AG09319 (cell line): ENCODE measurements at places on chromosomes 3 and 15.
A peak's percentile ranks its signal among the peaks of the same experiment; 100 is the strongest.

DNA sequence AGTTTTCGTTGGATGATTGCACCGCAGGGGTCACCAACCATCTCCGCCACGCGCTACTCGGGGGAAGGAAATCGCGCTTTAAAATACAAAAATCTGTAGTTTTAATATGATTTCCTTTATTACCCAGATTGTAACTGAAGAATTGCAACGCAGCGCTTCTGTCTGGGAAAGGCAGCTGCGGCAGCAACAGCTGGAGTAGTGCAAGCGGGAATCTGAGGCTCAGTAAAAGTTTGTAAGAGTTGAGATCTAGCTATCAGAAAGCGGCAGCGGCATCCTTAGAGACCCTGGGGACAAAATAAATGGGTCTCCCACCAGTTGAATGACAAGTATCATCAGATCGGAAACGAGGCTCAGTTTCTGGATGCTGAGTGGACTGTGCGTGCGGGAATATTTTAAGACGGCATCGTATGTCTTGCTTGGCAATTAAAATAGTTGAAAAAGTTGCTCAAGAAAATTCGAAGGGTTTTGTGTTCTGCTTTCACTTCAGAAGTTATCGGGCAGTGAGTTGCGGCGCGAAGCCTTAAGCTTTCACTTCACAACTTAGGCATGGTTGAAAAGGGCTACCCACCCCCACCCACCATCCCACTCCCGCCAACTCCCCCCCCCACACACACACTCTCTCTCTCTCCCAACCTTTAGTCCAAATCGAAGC, 2.7 kb downstream of the MECOM start:
- no peak for DNase-seq

GRCh38 chr3:141835557-141836229, 40.8 kb upstream of the ATP1B3 start:
- DNase-seq = no peak

GRCh38 chr15:57118013-57118799, 199.8 kb downstream of the TCF12 start:
- DNase-seq = no peak

- no peak for DNase-seq
These were observed 31.2 kb upstream of the SRGAP3 start for GRCh38 chr3:9280451-9281219.

DNA sequence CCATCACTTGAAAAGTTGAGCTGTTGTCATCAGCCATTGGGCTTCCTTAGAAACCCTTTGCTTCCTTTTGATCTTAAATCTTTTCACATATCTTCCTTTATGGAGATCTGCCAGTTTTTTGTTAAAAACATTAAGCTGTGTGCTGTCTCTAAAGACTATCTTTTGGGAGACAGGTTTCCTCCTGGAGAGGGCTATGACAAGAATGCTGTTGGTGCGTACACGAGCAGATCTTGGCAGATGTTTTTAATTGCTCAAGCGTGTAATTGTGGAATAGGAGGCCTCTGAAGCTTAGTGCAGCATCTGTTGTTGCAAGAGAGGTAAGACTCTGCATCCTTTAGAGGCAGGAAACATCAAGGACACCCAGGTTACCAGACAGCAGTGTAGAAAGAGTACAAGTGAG, 56.8 kb downstream of the PHLDB2 start:
- DNase-seq = no peak

DNA sequence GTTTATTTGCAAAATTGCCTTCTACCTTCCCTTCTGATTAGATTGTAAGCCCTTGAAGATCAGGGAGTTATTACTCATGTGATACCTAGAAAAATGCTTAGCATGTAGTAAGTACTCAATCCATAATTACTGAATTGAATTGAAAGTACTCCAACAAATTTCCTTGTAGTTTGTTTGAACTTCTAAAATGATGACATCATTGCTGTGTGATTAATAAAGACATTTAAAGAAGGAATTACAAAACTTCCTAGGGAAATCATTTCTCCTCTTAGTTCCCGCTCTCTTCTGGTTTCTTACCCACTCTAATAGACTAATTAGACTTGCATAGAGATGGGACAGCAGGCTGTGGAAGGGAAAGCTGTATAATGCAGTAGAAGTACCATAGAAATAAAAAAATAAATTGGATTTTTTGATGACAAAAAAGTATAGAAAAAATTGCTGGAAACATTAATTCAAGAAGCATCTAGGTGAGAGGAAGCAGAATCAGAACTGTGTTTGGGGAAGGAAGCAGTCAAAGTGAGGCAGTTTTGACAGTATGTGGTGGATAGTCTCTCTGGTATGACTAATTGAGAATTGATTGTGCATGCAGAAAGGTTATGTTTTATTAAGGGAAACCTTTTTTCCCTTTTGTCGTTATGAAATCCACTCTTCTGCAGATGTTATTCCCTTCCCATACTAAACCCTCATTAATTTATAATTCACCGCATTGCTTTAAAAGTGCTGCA, 93.0 kb downstream of the ALCAM start:
- DNase-seq = no peak

- no peak for DNase-seq
These were observed 18.3 kb upstream of the MRPS22 start for GRCh38 chr3:139325551-139325950.

DNA sequence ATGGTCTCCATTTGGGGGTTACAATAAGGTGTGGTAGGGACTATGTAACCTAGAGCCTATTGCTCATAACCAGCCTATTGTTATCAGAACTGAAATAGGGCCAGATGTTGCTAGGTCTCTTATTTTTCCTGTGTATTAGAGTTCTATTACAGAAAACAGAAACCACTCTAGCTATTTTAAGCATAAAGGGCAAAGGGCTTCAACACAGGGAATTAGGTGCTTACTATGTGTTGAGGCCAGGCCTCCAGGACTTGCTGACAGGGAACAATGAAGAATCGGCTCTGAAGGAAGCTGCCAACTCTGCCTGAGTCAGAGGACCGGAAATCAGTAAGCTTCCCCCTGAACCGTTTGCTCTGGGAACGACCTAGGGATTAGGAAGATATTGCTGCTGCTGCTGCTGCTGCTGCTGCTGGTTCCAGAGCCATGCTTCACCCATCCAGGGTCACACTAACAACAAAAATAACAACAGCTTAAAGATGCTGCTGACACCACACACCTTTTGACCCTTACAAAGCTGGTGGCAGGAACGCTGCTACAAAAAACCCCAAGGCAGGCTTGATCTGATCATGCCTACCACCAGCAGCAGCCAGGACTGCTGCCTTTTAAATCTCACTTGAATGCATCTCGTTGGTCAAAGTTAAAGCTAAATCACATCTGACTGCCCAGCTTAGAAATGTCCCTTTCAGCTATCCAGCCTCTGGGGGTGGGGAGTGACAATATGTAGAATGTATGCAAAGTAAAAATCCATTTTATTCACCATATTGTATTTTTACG, 276.9 kb upstream of the IL12A start:
- peak; percentile 44 for DNase-seq

GRCh38 chr15:42741710-42742109, 4.8 kb upstream of the CDAN1 start:
- no peak for DNase-seq

GRCh38 chr3:126873416-126873815, 109.5 kb upstream of the PLXNA1 start:
- DNase-seq = no peak

GRCh38 chr3:142251951-142252350, 26.6 kb upstream of the GK5 start:
- no peak for DNase-seq

GRCh38 chr3:196360586-196360985, 22.4 kb upstream of the TM4SF19 start:
- no peak for DNase-seq

GRCh38 chr15:31301673-31301990, 25.0 kb upstream of the KLF13 start:
- DNase-seq = no peak

DNA sequence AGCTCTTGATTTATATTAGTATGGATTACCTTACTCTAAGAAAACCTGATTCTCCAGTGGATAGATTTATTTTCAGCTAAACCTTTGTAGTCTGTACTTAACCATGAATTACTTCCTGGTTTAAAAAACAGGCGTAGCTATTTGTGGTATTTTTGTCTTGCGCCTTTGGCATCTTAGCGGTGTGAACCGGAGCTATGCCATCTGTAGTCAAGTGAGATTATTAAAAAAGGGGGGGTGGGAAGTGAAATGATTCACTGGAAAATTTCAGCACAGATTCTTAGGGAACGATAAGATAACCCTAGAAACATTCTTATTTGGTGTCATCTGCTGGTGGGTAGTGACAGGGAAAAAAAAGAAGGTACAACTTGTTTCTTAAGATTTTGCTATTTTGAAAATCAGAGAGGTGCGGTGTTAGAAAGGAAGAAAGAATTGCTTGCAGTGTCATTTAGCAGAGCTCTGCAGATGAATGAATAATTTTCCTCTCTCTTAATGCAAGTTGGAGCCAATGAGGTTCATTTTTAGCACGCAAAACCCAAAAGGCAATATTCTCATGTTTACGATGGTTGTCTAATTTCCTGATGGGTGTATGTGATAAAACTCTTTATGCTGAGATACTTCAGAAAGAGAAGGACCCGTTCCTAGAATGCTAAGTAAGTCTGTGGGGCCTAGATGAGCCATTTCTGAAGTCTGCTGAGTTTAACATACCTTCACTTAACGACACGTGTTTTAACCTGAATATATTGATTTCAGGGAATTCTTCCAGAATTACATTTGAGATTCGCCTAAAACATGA, 44.0 kb downstream of the PSMD6 start:
- DNase-seq = no peak

- no peak for DNase-seq
These were observed 2.1 kb downstream of the RHOV start for GRCh38 chr15:40871749-40872617.

- DNase-seq = no peak
These were observed 7.3 kb downstream of the TBC1D2B start for GRCh38 chr15:78070049-78070700.

- DNase-seq = no peak
These were observed 98.9 kb downstream of the RPLP1 start for GRCh38 chr15:69551391-69552056.

DNA sequence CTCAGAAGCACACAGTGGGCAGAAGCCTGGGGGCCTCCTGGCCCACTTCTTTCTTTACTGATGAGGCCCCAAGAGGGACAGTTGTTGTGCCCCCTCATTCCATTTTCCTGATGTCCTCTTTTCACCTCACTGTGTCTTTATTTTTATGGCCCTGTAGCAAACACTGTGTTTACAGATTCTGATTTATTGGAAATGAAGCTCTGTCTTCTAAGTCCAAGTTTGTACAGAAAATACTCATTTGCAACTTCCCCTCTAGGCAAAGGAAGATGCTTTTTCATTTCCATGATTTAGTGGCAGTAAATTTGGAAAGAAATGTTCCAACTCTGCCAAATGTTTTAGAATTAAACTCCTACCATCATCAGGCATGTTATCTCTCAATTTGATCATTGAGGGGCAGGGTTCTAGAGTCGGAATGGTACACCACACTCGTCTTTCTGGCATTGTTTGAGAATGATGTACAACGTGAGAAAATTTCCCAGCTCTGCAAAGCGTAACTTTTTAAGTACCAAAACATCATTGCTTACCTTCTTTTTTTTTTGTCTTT, 129.7 kb downstream of the ARNT2 start:
- DNase-seq = no peak

DNA sequence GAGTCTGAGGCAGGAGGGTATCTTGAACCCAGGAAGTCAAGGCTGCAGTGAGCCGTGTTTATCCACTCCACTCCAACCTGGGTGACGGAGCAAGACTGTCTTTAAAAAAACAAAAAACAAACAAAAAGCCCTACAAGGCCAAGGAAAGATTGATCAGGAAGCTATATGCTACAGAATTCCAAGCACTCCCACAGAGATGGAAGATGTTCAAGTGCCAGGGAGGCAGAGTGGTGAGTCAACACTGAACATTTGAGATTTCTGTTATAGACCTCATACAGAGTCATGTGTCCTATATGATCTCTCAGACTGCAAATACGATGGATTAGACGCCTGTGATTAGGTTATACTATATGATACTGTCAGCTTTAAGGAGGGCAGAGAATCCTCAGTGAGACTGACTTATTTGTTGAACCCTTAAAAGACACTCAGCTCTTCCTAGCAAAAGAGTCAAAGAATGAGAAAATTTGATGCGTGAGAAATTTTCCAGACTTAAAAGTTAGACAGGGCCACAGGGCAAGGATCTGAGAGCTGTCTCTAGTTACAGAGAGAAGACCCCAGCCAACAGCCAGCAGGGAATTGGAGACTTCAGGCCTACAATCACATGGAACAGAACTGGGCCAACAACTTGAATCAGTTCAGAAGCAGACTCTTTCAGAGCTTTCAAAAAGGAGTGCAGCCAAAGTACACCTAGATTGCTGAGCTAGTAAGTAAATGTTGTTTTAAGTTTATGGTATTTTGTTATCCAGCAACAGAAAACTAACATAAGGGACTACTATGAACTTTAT, 107.6 kb downstream of the PIK3CB start:
- DNase-seq = no peak

DNA sequence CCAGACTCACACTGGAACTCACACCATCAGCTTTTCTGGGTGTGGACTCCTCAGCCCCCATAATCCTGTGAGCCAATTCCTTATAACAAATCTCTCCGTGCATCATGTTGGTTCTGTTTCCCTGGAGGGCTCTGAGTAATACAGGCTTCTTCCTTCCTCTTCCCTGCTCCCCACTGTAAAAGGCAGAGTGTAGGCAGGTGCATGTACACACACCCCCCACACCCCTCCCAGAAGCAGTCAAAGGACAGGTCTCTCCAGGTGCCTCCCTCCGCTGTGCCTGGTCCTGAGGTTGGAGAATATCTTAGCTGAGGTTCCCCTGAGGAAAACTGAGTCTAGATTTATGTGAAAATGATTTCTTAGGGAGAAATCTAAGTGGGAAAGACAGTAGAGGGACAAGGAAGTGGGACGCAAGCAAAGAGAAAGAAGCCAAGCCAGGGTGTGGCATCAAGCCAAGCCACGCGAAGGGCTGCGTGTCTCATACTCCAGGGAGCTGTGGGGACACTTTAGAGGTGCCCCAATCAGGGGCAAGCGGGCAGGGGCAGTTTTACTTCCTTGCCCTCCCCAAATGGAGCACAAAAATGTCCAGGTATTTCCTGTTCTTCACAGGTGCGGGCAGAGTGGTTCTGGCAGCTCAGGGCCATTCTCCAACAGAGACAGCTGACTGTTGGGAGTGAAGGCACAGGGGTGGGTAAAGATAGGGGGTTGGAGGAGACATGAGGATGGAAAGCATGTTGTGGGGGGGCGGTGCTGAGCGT, 86.6 kb downstream of the HMG20A start:
- DNase-seq = no peak

GRCh38 chr3:195040773-195041520, 230.0 kb downstream of the XXYLT1 start:
- no peak for DNase-seq

DNA sequence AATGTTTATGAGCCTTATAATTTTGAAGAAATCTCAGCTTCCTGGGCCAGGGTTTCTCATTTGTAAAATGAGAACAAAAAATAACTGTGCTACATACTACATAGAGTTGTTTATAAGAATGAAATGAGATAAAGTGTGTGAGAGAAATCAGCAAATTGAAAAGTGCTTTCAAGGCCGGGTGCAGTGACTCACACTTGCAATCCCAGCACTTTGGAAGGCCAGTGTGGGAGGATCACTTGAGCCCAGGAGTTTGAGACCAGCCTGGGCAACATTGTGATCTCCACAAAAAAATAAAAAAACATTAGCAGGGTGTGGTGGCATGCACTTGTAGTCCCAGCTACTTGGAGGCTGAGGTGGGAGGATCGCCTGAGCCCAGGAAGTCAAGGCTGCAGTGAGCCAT, 22.4 kb downstream of the FOXB1 start:
- no peak for DNase-seq

GRCh38 chr15:59131969-59132562, 27.1 kb downstream of the CCNB2 start:
- no peak for DNase-seq

GRCh38 chr3:33060609-33061337, 36.2 kb downstream of the GLB1 start:
- no peak for DNase-seq
